ENCODE measurements at places on chromosomes 16 and 17.

DNA sequence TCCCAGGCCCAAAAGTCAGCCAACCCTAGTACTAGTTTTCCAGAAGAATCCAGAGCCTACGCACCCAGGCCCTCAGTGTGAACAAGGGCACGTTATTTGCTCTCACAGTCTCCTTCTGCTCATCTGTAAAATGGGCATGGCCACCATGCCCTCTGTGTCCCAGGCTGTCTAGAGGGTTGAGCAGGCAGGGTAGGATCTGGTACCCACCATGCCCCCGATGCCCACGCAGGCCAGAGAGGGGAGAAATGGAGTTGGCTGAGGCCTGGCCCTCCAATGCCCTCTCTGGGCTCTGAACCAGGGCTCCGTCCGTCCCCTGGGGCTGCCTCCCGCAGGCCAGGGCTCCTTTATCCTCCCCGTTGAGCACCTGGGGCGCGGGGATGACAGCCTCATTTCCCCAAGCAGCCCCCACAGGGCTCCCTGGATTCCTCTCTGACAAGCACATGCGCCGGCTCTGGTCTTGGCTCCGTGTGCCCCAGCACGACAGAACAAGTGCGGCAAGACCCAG is 9.1 kb upstream of the BAHCC1 start:
- no peak for DNase-seq

GRCh38 chr17:35119370-35120165 is at the start of gene RAD51D:
RAD51D (minus strand) TSS chr17:35119860; CDS start chr17:35119613, 247 bp downstream.
- DNase-seq: peak; percentile 83

DNA sequence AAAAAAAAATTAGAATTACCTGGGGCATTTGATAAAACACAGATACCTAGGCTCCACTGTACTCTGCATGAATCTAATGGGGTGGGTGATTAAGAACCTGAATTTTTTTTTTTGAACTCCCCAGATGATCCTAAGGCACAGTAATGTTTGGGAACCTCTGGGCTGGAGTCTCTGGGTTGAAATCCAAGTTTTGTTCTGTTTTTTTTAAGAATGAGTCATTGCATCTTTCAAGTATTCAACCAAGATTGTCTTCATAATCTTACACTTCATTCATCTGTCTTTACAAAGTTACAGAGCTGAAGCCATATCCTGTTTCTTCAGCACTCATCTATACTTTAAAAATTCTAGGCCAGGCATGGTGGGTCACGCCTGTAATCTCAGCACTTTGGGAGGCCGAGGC is 52.6 kb downstream of the PIGL start:
- DNase-seq: no peak

DNA sequence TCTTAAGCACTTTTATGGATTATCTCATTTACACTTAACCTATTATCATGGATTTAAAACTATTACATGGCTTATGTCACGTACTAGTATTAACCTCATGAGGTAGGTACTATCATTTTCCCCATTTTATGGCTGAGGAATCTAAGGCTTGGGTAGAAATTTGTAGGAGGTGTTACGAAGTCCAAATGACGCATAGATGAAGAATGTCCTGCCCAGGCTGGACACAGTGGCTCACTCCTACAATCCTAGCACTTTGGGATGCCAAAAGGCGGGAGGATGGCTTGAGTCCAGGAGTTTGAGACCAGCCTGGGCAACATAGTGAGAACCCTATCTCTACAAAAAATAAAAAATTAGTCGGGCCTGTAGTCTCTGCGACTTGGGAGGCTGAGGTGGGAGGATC is 4.8 kb upstream of the C1QL1 start:
- DNase-seq: no peak

GRCh38 chr17:63029541-63029940 is 63.5 kb downstream of the TANC2 start:
- no peak for DNase-seq

All from COR-L47 (cell line).